ENCODE measurements at places on chromosomes 1 and 21.

DNA sequence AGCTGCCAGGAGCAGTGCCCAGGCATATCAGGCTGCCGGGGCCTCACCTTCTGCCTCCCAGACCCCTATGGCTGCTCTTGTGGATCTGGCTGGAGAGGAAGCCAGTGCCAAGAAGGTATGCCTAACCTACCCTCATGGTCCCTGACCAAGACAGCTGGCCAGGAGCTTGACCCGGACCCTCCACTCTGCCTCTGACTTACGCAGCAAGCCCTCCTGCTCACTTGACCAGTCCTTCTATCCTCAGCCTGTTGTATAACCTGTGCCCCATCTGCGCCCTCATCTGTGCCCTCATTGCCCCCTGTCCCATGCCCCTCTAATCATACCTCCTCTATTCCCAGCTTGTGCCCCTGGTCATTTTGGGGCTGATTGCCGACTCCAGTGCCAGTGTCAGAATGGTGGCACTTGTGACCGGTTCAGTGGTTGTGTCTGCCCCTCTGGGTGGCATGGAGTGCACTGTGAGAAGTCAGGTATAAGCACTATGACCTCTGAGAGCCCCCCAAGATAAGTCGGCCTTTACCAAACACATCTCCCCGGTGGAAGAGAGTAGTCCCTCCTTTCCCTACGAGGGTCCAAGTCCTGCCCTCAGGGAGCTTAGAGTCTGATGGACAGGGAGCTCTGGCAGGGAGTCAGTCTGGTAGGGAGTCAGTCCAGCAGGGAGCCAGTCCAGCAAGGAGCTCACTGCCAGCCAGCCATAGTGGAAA is 6.8 kb downstream of the TIE1 start:
- DNase-seq: no peak

- DNase-seq: no peak
Observed at GRCh38 chr1:79657951-79658658, 651.6 kb upstream of the ADGRL4 start.

DNA sequence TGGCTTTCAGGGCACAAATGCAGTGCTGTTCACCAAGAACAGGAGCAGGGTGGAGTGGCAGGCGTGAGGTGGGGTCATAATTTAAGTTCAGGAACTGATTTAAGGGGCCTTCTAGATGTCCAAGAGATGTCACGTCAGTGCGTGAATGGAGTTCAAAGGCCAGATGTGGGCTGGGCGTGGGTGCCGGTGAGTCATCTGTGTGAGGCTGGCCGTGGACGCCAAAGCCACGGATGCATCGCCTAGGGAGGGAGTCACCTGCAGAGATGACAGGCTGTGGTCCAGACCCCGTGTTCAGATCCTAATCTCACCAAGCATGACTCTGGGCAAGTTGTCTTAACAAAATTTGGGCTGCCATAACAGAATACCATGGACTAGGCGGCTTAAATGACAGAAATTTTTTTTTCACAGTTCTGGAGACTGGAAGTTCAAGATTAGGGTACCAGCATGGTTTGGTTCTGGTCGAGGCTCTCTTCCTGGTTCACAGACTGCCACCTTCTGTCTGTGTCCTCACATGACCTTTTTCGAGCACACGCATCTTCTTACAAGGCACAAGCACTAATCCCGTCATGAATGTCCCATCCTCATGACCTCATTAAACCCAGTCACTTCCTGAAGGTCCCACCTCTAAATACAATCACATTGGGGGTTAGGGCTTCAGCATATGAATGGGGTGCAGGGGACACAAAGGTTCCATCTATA is 109.6 kb downstream of the PRDM2 start:
- peak; percentile 53 for DNase-seq

DNA sequence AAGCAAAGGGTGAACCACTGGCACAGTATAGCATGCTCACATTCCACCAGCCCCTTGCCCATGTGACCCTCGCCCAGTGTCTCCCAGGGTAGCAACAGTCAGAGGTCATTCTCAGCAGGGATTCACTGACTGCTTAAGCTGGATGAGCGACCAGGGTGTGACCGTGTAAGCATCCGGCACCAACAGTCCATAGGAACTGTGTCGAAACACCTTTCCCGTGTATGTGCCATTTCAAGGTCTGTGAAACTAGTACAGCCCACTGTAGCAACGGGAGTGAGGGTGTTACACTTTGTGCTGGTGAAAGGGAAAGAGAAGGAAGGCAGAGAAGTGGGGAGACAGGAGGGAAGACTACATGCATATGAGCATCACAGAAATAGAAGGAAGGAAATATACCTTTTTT is 10.8 kb downstream of the PIK3C2B start:
- no peak for DNase-seq

GRCh38 chr21:37905291-37905690 is 11.0 kb downstream of the KCNJ6 start:
- no peak for DNase-seq

DNA sequence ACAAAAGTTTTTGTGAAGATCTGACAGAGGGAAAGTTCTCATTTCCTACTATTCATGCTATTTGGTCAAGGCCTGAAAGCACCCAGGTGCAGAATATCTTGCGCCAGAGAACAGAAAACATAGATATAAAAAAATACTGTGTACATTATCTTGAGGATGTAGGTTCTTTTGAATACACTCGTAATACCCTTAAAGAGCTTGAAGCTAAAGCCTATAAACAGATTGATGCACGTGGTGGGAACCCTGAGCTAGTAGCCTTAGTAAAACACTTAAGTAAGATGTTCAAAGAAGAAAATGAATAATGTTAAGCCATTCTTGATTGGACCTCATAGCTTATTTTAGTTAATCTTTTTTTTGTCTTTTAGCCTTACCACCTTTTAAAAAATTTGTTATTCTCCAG is 14.1 kb downstream of the GGPS1 start:
- DNase-seq: no peak

- DNase-seq: no peak
Observed at GRCh38 chr1:55362558-55362957, 147.4 kb upstream of the USP24 start.

GRCh38 chr1:231070758-231071444 is 30.8 kb upstream of the FAM89A start:
- no peak for DNase-seq

GRCh38 chr1:94081566-94082344 is 39.2 kb downstream of the ABCA4 start:
- no peak for DNase-seq

DNA sequence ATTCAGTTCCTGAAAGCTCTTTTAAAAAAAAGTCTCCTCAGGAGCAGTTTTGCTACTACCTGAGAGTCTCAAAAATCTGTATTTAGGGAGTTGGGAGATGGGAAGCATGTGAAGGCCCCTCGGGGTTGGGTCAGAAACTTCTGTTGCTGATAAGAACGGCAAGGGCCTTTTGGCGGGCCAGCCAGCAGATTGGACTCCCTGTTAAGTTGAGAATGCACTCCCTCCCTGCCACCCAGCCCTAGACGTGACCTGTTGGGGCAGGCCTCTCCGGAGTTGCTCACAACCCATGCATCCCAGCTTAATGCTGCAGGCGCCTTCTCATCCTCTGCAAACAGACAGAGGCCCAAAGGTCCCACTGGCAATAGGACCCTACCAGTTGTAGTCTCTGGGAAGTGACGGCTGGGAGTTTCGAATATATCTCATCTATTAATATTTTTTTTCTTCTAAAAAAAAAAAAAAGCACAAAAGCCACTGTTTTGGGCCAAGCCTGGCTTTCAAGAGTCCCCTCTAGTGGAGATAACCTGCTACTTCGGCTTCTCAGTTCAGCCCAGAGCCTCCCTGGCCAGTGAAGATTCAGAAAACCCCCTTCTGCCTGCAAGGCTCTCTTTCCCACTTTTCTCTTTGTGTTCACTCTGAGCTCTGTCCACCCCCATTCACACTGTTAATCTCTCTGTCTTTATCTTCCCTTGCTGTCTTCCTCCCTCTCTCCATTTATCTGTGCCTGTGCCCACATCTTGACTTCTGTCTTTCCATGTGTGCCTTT is 5.3 kb downstream of the PLXNA2 start:
- no peak for DNase-seq

DNA sequence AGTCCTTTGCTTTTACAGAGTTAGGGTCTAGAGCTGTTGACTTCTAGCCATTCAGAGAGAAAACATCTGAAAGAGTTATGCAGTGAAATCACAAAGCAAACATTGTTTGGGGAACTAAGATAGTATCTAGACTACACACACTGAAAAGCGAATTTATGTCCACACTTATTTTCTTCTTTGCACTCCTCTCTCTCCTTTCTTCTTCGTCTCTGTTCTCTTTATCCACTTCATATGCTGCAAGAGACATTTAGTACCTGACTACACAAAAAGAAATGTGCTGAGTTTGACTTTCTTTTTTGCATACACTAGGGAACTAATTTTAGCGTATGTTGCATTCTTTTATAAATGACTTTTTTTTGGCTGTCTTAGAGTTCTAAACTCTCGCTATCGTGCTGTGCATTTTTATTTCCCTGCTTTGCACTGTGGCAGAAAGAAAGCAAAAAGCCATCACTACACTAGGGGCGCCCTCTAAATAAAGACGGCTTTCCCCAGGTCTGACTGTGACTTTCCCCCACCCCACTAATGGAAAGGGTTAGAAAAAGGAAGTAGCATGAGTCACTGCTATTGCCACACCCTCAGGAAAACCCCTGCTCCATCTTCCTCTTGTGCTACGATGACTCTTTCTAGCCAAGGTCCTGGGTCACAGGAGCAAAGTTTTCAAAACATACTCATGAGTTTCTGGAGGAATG is 65.7 kb downstream of the MAP3K7CL start:
- DNase-seq: peak; percentile 32

- DNase-seq: no peak
Observed at GRCh38 chr21:45768011-45768739, 124.7 kb downstream of the PCBP3 start.

DNA sequence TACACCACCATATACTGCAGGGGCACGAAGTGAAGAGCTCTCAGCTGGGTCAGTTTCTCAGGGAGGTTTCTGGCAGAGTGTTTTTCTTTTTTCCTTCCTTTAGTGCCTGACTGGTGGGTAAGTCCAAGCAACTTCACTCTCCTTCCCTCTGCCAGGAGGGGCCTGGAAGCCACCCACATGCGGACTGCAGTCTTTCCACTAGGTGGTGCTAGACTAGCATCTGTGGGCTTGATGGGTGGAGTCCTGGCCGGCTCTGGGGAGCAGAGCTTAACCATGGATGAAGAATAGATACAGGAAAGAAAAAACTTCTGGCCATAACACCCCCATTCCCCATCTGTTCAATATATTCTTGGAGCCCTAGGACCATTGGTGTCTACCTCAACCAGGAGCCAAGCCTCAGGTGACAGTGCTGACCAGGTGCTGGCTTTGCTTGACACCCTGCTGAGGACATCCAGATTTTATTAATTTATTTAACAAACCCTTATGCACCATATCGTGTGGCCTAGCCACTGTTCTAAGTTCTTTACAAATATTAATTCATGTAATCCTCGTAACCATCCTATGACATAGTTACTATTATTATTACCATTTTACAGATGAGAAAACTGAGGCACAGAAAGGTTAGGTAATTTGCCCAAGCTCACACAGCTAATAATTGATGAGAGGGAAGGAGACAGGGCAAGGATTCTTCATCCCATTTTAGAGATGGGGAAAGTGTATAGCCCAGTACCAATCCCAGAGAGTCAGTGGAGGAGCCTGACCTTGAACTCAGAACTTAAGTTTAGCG is 126.7 kb upstream of the CSF3R start:
- DNase-seq: no peak

GRCh38 chr21:44459712-44460440 is 4.6 kb downstream of the LRRC3 start:
- no peak for DNase-seq

GRCh38 chr1:48616710-48617109 is 144.7 kb upstream of the SPATA6 start:
- DNase-seq: no peak

- DNase-seq: no peak
Observed at GRCh38 chr1:235077571-235078479, 50.8 kb downstream of the TOMM20 start.

DNA sequence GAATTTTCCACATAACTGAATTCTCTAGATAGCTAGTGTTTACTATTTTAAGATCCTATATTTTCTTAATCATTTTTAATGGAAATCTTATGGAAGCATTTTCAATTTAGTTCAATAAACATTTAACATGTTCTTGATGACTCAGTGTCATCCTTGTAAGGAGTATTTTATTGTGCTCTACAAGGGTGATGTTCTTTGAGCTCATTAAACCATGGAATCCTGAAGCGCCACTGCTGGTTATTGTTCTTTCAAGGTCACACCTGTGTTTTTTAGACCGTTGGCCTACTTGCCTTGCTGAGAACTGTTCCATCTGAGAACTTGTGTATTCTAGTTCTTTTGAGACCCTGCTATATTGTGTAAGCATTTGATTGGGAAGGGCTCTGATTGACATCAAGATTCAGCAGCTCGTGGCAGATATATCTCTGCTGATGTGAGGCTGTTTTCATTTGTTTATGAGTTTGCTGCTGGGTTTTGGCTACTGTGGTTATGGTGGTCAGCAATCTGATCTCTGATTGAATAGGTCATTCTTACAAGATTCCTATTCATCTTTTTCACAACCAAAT is 132.0 kb downstream of the GIPC2 start:
- DNase-seq: no peak

GRCh38 chr1:154712166-154712810 is 104.3 kb upstream of the ADAR start:
- DNase-seq: no peak

DNA sequence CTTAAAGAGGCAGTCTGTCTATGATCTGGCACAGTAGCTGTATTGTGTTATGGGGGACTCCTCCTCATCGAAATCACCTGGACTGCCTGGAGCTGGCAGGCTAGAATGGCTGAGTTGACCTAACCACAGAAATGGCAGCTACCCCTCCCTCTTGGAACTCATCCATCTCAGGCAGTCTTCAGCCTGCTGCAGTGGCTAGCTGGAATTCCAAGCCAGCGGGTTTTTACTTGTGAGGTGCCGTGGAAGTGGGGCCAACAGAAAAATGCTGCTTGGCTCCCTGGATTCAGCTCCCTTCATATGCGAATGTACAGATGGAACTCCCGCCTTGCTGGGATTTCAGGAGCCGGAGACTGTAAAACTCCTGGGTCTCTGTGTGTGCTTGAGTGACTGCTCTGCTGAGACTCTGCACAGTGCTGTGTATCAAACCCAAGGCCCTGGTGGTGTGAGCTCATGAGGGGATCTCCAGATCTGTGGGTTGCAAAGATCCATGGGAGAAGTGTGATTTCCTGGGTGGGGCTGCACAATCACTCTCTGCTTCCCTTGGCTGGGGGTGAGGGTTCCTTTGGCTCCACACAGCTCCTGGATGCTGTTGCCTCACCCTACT is 316.9 kb downstream of the CTH start:
- DNase-seq: no peak
